Ascending aorta (tissue), 2 donors: ENCODE measurements at places on chromosomes 6 and 20. TPM values are rescaled to one million over a fixed set of nuclear protein-coding genes. Genes with fewer than 3 reads are reported as not detected.

SIRPB1 gene
- 0.43 TPM for total RNA-seq

BANF2 gene
- total RNA-seq = not detected

DNA sequence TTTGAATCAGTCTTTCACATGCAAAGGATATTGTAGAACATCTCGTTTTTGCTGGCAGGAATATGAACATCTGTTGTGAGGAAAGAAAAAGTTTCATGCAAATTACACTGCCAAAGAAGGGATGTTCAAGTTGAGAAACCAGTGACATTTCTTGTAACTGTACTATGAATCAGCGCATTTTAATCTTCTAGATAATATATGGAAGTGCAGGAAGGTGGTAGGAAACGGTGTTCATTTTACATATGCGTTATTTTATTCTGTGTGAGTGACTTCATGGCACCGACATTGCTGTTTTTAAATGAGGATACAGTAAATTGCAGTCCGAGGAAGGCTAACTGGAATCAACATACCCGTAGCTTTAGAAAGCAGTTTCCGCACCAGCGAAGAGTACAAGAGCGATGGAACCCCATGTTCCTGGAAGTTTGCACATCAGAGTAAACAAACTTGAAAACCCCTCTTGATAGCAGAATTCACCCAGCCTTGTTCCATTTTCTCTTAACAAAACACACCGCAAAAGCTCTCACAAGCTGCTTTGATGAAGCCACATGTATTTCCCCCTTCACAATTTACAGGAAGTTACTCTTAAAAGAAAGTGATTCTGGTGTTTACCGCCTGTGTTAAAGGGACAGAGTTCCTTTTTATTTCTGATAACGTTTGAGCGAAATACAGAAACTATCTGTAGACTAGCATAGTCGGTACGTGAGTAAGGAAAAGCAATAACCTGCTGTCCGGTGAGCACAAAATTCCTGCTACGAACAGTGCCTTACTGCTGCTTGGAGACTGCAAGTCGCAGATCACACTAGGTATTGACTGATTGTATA, 11.5 kb downstream of the PRDM1 start:
- peak overlapping the region; percentile 23 for H3K4me3 ChIP-seq
- no peaks in the 10 kb centered on the region for H3K27me3 ChIP-seq
- DNase-seq = no peak
- no peak overlapping the region for H3K27ac ChIP-seq
- H3K4me1 ChIP-seq = no peaks in the 10 kb centered on the region
- no peaks in the 10 kb centered on the region for H3K36me3 ChIP-seq

GRCh38 chr20:19827818-19828217, 69.8 kb downstream of the RIN2 start:
- no peaks in the 10 kb centered on the region for H3K27me3 ChIP-seq
- H3K36me3 ChIP-seq = no peaks in the 10 kb centered on the region
- no peak for DNase-seq
- H3K27ac ChIP-seq = no peak overlapping the region

DNA sequence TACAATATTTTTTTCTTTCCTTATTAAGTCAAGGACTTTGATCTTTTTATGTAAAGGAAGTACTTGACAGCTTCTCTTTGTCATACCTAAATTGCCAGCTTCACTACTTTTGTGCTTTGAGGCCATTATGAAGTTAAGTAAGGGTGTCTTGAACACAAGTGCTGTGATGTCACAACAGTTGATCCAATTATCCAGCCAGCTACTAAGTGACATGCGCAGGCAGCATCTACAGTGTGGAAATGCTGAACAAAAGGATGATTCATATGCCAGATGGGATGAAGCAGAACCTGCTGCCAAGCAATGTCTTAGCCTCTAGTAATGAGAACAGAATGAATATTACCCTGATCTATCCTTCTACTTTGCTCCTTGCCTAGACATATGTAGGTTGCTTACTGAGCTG, 68.3 kb upstream of the TMEM244 start:
- no peak overlapping the region for H3K27ac ChIP-seq
- H3K36me3 ChIP-seq = no peaks in the 10 kb centered on the region
- no peak for DNase-seq
- no peaks in the 10 kb centered on the region for H3K4me1 ChIP-seq
- no peaks in the 10 kb centered on the region for H3K27me3 ChIP-seq
